ENCODE measurements at places on chromosomes 13 and 19.

GRCh38 chr13:51818781-51819511 is 15.0 kb upstream of the DHRS12 start:
- no peak for DNase-seq

DNA sequence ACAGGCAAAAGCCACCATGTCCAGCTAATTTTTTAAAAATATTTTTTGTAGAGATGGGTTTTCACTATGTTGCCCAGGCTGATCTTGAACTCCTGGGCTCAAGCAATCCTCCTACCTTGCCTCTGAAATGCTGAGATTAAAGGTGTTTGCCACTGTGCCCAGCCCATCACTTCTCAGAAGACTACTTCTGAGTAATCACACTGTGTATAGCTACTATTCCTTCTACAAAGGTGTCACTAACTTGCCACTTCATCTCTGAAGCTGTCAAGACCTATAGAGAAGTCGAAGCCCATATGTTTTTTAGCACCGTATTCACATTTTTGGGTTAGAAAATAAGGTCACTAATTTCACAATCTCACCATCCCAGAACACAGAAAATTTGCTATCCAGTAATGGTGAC is 36.0 kb upstream of the FNDC3A start:
- no peak for DNase-seq

GRCh38 chr19:45502111-45502510 is 3.9 kb downstream of the PPM1N start:
- no peak for DNase-seq

DNA sequence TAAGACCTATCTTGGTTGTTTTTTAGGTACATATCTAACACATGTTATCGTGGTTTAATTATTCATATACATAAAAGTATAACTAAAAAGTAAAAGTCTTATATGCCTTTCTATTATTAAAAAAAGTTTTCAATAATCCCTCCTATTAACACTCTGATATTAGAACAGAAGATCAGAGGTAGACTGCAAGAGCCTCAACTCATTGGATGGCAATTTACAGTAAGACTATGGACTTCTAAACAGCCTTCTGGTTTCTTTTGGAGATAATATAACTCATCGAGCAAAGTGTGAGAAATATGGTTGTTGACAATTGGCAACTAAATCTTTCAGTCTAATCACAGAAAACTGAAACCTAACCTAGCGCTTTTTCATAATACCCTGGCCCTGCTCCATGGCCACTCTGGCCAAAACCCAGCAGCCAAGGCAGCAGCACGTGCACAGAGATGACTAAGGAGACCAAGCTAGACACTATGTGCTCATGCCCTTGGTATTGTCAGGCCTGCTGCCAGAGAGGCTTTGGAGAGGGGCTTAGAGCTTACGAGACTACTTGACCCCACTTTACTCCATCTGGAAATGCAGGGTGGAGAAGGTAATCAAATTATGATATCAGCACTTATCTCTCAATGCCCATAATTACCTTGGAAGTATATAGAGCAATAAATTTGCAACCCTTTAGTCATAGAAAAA is 40.6 kb upstream of the EEF1AKMT1 start:
- no peak for DNase-seq

DNA sequence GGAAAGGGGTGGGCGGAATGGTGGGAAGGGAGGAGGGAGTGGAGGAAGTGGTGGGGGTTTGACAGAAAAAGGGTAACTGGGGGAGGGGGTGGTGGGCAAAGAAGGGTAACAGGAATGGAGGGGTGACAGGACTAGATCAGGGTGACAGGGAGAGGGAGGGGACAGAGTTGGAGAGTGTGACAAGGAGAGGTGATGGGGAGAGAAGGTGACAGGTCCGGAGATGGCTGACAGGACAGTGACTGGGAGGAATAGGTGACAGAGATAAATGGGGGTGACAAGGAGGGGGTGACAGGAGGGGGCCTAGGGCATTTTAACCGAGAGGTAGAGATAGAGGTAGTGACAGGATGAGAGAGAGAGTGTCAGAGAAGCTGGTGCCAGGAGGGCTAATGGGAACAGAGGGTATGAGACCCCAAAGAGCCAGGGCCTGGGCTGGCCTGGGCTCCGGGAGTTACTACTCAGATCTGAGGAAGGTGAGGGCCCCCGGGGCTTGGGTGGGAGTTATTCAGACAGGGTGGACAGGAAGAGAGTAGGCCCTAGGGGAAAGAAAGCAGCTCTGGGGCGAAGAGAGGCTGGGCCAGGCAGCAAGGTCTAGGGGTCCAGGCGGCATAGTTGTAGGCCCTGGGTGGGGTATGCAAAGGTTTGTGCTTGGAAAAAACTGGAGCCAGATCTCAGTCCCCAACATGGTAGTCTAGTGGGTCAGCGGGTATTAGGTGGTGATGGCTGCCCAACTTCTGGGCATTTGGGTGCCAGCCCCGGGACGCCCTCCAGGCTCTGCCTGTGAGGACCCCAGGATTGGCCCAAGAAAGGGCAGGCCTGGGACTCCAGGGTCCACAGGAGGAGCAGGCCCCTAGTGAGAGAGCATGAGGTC is 660 bp downstream of the CIC start:
- no peak for DNase-seq

DNA sequence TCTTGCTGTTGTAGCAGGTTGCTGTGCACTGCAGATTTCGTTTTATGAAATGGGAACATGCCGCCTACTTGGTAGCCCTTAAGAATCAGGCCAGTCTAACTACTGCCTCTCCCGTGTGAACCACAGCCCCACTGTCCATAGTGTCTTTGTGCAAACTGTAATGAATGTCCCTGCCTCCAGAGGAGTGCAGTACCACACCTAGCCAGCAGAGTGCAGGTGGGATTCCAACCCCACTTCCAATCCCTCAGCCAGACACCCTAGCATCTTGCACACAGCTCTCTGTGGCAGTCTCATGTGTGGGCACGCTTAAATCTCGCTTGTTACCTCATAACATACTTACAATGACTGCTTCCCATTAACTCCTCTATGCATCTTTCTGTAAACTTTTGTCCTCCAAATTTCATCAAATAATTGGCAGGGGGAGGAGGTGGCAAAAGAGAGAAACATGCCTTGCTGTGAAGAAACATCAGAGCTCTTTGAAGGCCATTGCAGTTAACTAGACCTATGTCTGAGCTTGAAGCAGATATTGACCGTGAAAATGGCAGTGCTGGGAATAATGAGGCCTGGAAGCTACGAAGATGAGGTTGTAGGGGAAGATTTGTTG is 47.2 kb downstream of the ZAR1L start:
- DNase-seq: no peak

DNA sequence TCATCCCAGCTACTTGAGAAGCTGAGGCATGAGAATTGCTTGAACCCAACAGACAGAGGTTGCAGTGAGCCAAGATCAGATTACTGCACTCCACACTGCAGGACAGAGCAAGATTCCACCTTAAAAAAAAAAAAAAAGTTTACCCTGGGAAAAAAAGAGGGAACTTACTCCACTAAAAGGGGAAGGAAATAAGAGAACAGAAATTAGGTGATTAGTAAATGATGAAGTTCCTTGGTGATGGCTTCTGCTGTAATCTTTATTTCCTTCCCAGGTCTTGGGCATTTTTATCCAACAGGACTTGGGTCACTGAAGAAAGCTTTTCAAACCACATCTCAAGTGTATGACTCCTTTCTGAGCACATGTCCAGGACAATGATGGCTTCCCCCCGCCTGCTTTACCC is 9.3 kb downstream of the ZNF780A start:
- DNase-seq: no peak

- no peak for DNase-seq
Observed at GRCh38 chr13:102812611-102813287, 13.8 kb downstream of the BIVM start.

DNA sequence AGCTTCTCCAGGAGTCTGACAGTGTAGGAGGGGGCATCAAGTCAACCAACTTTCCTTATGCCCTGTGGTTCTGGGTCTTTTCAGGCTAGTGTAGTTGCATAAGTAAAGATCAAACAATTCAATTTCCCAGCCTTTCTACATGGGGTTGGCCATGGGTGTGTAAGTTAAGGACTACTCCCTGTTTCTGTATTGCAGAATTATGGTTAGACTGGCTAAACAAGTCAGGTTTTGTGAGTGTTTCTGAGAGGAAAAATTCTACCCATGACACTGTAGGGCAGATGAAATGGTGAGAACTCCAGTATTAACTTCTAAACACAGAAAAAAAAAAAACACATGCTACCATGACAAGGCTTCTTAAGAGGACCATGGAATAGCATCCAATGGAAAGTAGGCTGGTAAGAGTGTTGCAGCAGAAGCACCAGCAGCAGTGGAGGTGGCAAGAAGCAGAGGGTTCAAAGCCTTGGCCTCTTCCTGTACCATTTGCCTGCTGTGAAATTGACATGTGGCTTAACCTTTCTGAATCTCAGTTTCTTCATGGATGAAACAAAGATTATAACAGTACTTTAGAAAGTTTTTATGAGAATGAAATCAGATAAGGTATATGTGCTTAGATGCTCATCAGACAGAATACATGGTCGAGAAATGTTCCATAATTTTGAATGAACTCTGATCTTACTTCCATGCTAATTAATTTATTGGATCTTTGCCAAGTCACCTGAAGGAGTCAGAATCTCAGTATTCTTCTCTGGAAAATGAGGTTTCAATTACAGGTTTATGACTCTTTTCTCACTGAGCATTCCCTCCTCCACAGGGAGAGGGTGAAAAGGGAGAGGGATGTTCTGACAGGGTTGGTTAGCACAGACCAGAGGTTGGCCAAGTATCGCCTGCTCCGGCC is 11.4 kb upstream of the SCEL start:
- no peak for DNase-seq

DNA sequence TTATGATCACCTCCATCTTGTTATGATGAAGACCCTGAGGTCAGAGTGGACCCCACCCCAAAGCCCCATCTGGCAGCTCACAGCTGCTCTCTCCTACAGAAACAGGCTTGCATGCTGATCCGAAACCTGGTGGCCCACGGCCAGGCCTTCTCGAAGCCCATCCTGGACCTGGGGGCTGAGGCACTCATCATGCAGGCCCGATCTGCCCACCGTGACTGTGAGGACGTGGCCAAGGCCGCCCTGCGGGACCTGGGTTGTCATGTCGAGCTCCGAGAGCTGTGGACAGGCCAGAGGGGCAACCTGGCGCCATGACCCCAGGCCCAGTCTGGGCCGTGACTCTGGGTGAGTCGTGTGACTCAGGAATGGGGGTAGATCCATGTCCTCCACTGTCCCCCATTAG is 6.5 kb upstream of the SLC25A42 start:
- no peak for DNase-seq

DNA sequence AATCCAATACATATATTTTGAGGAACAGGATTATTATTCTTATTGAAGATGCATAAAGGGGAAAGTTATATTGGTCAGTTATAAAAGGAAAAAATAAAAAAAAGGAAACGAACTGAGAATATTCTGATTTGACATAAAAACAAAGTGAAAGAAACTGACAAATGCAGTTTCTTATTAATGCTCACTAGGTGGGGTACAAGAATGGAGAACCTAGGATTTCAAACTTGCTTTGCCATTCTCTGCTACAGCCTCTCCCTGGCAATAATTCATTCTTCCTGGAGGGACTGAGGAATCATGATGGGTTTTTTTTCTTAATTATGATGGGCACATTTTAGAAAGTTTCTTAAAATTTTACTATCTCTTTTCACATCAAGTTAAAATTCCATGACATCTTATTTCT is 154.9 kb downstream of the PCDH9 start:
- DNase-seq: no peak

DNA sequence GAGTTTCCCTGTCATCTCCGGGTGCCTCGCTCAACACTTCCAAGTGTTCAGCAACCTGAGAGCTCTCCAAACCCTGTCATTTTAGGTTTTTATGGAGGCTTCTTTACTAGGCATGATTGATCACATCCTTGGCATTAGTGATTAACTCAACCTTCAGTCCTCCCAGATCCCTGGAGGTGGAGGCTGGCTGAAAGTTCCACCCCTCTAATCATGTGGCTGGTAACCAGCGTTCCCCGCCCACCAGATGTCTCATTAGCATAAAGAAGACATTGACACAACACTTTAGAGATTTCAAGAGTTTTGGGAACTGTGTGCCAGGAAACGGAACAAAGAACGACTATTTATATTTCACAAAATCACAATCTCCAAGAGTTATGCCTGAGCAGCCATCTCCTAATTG is 71.1 kb upstream of the RGCC start:
- DNase-seq: no peak
